ENCODE measurements at places on chromosomes 3 and 15.
A peak's percentile ranks its signal among the peaks of the same experiment; 100 is the strongest.

DNA sequence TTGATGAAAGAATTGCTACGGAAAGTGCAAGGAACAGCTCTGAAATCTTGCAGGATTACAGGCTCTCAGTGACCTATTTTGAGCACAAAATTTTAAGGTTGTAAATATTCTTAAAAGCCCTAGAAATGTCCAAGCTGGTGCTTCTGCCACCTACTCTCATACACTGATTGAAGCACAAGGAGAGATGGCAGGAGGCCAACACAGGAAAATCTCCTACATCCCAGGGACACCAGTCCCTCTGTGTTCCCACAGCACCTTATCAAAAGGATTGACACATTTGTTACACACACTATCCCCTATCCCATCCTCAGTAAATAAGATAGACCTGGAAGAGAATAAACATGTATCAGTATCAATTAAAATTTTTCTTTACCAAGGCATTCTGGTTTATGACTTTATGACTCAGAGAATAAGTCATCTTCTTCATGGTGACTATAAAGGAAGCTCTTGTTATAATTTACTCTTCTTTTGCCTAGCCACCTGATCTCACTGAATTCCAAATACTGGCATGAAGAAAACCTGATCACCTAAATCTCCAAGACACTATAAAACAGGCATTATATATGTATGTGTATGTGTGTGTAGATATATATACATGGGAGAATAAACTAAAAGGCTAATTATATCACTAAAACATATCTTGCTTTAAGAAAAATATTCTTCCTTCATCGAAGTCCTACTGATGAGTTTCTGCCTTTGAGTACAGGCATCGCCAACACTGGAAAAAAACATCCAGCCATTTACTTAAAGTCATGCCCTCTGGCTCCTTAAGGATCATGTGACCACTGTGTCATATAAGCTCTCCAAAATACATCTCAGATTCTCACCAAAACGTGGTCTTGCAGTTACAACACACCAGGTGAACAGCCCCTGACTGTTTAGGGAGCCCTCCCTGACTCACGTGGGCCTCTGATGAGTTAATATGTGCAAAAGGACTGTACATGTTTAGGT, 208.1 kb upstream of the NR2F2 start:
- no peak for DNase-seq

GRCh38 chr3:20137647-20138046, 48.4 kb downstream of the SGO1 start:
- no peak for DNase-seq

DNA sequence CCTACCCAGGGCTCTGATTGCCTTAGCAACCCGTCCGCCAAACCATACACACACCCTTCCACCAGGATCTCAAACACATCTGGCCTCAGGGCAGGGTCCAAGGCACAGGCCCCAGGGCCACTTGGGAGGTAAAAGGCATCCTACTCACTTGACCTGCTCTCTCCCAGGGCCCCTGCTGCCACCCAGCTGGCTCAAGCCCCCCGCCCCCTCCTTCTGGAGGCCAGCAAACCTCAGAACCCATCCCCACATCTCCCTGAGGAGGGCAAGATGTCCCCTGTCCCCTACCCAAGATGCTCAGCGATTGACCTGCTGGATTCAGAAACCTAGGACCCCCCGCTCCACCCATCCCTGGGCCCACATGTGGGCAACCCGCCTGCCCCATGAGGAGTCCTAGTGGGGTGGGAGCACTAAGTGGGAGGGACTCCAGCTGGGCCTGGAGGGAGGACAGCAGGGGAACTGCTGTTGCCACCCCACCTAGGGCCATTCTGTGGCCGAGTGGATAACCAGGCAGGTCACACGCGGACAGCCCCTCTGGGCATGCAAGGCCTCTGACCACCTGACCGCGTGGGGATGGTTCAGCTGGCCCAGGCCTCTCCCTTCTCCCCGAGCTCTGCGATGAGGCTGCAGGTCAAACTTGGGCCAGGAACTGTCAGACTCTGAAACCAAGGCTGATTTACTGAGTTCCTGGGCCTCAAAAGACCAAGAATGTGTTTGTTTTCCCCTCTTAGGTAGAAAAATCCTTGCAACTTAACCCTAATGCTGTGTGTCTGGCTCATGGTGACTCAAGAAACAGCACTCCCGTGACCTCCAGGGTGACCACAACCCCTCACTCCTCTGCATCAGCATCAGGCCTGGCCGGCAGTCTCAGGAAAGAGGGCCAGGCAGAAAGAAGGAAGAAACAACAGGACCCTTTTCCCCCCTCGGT, 4.2 kb downstream of the MFGE8 start:
- DNase-seq = no peak

DNA sequence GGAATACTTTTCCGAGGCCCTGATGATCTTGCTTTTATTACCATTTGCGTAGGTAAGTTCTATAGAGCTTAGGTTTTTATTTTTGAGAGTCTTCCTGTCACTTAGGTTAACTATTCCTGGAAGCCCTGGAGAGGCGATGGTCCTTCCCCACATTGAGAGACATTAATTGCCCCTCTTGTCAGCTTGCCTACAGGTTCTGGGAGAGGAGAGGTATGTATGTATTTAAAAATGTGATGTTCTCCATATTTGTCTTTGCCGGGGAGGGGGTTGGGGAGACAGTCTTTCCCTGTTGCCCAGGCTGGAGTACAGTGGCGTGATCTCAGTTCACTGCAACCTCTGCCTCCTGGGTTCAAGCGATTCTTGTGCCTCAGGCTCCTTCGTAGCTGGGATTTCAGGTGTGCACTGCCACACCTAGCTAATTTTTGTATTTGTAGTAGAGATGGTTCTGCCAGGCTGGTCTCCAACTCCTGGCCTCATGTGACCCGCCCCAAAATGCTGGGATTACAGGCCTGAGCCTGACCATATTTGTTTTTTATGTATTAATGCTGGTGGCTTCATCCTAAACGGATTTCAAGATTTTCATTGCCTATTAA, 6.2 kb downstream of the RPSA start:
- no peak for DNase-seq

GRCh38 chr3:180048840-180049239, 12.1 kb upstream of the PEX5L start:
- no peak for DNase-seq

DNA sequence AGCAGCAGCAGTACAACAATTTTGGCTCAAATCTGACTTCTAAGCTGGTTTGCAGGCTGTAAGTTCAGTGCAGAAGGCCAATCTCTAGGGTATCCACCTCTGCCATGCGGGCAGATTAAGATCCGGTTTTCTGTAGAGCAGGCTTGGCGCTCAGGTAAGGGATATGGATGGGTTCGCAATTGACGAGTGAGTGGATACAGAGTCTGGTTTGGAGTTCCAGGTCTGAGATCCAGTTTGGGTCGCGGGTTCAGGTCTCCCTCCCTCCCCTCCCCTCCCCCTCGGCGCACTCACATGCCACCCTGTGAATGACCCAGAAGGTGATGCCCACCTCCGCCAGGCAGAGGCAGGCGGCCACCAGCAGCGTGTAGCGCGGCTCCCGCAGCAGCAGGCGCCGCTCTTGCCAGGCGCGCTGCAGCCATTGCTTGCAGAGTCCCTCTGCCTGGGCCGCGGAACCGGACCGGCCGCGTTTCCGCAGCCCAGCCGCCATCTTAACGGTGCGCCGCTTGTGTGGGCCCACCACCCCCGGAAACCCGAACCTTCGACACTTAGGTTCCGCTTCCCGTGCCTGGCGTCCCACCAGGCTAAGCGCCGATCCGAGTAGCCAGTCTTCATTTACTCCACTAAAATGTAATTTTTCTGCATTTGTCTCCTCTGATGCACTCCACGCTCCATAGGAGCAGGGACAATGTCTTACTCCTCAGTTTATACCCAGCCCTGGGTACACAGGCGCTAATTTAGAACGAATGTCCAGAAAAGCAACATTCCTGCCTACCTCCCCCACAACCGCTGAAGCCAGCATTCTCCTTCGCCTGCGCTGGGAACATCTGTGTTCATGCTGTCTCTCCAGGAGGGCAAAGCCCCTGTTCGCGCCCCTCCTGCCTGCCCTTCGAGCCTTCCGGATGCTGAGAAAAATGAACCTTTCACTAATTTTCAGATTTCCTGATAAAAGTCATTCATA, at the start of gene ALG3:
TSS of gene ALG3 (minus strand) at position 509 of the 958 bp plus-strand sequence. CDS start at position 487, 22 bp downstream.
- peak; percentile 85 for DNase-seq

GRCh38 chr15:75446151-75446550, 5.3 kb downstream of the SIN3A start:
- no peak for DNase-seq

GRCh38 chr3:126773783-126774182, 69.7 kb downstream of the CHCHD6 start:
- DNase-seq = no peak

DNA sequence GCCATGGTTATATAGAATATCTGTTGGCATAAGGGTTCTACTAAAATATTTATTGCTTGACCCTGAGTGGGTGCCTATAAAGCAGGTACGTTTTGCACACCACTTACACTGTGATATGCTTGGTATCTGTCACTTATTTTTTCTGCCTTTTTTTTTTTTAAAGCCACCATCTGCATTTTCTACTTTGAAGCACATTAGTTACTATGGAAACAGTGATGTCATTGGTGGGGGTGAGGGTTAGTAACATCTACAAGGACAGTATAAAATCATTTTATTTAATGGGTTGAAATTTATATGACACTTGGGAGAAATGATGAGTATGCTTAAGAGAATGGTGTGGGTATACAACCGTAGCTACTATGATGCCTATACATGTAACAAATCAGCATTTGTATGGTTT, 25.6 kb downstream of the SLCO3A1 start:
- no peak for DNase-seq

- no peak for DNase-seq
Measured at GRCh38 chr15:100723315-100723801, 121.0 kb downstream of the ASB7 start.

GRCh38 chr3:10857235-10857634, 41.2 kb downstream of the SLC6A11 start:
- DNase-seq = no peak

GRCh38 chr3:14369675-14370669, 32.4 kb upstream of the SLC6A6 start:
- DNase-seq = no peak

DNA sequence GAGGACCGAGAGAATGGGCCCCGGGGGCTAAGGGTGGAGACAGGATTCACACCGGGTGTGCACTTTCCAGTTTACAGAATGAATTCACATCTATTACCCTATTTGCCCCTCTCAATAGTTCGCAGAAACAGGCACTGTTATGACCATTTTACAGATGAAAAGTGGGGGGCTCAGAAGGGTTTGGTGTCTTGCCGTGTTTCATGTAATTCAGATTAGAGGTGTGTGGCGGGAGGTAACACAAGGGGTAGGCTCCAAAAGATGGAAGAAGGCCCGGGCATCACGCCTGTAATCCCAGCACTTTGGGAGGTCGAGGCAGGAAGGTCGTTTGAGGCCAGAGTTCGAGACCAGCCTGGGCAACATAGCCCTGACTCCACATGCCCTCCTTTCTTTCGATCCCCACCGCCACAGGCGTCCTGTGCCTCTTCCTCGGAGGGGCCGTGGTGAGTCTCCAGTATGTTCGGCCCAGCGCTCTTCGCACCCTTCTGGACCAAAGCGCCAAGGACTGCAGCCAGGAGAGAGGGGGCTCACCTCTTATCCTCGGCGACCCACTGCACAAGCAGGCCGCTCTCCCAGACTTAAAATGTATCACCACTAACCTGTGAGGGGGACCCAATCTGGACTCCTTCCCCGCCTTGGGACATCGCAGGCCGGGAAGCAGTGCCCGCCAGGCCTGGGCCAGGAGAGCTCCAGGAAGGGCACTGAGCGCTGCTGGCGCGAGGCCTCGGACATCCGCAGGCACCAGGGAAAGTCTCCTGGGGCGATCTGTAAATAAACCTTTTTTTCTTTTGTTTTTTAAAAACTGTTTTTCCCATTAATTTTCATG, 3.4 kb downstream of the DUOXA2 start:
- no peak for DNase-seq

- no peak for DNase-seq
Measured at GRCh38 chr3:76107935-76108570, 322.7 kb upstream of the ZNF717 start.

- DNase-seq = no peak
Measured at GRCh38 chr3:135762188-135762856, 203.2 kb upstream of the PPP2R3A start.

DNA sequence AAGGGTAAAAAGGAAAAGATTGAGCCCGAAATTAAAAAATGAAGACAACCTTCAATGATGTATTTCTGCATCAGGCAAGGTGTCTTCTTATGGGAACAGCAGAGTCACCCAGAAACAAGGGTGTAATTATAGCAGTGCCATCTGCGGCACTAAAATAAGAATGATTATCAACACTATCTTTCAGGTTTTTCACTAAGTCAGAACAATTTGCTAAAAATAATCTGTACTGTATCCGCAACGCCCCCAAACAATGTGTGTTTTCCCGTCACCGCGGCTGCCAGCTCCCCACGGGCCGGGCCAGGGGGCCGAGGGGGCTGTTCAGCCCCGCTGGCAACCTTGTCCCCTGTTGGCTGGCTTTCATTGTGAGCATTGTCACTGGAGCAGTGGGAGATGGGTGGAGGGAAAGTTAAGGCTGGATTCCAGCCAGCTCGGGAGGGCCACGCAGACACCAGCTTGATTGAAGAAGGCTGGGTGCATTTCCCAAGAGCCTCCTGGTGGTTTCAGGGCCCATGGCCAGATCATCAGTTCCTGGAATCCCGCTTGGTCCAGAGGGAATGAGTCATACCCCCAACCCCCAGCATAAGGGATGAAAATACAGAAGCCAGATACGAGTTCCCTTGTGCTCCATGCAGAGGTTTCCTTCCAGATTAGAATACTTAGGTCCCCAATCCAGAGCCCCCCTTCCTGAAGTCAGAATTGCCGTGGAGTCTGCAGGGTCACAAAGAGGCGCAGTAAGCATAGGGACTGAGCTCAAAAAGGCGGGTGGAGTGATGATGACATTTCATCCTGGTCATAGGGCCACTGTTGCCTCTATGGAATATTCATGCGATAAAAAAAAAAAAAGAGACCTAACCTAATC, 90.2 kb upstream of the KLF13 start:
- DNase-seq = no peak

DNA sequence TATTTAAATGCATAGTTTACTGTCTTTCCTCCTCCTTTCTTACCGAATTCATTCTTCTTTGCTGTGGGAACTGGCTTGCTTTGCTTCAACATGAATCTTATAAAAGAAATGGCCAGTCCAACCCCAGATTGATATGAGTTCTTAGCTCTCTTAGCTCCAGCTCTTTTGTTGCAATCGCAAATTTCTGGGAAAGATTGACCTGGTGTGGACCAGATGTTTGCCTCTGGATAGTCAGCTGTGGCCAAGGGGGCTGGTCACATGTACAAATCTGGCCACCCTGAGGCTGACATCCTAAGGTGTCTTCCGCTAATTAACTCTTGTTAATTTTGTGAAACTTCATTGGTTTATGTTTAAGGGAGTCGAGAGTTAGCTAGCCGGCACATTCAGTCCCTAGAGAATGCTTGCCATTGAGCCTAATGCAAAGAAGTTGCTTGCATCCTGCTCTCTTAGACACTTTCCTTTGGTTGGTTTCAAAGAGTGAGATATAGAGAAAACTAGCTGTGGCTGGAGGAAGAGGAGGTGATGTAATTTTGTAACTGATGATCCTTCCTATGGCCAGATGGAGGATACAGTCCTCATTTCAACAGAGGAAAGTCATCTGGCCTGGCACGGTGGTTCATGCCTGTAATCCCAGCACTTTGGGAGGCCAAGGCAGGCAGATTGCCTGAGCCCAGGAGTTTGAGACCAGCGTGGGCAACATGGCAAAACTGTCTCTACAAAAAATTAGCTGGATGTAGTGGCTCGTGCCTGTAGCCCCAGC, 162.4 kb downstream of the ADAMTSL3 start:
- no peak for DNase-seq
